GM12892 (cell line): ENCODE measurements at places on chromosomes 12 and 14.

- no peak for DNase-seq
Measured at GRCh38 chr14:95296966-95297365, 22.7 kb downstream of the CLMN start.

GRCh38 chr12:88313554-88313953 lies 171.4 kb downstream of the TMTC3 start:
- no peak for DNase-seq

DNA sequence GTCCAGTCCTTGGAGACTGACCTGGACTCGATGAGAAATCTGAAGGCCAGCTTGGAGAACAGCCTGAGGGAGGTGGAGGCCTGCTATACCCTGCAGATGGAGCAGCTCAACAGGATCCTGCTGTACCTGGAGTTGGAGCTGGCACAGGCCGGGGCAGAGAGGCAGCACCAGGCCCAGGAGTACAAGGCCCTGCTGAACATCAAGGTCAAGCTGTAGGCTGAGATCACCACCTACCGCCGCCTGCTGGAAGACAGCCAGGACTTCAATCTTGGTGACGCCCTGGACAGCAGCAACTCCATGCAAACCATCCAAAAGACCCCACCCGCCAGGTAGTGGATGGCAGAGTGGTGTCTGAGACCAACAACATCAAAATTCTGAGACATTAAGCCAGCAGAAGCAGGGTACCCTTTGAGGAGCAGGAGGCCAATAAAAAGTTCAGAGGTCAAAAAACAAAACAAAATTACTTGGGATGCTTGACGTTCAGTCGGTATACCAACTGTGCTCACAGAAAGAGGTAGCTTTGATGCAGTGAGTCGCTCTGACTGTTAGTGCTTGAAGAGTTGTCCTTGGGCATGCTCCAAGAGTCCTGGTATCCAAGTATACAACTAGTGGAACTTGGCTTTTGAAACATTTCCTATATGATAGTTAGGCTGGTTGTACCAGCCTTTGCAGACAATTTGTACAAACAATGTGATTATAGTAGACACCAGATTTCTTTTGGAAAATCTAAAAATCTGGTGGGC lies 4.8 kb downstream of the MED6 start:
- no peak for DNase-seq

- DNase-seq = no peak
Measured at GRCh38 chr12:64097366-64098105, 124.6 kb downstream of the KICS2 start.

DNA sequence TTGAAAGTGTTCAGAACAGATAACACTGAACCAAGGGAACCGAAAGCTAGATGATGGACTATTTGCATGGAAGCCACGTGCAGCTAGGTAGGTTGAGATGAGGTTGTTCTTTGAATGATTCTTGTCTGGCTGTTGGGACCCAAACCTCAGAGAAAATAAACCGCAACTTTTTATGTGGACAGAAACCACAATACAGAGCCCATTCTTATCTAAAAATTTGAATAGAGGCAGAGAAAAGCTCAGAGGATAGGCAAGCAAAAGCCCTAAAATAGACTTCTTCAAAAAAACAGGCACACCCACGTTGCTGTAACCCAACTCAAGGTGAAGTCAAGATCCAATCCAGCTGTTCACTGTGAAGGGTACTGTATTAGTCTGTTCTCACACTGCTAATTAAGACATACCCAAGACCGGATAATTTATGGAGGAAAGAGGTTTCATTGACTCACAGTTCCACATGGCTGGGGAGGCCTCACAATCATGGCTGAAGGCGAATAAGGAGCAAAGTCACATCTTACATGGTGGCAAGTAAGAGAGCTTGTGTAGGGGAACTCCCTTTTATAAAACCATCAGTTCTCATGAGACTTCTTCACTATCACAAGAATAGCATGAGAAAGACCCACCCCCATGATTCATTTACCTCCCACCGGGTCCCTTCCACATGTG lies 353.8 kb downstream of the AACS start:
- DNase-seq = no peak

DNA sequence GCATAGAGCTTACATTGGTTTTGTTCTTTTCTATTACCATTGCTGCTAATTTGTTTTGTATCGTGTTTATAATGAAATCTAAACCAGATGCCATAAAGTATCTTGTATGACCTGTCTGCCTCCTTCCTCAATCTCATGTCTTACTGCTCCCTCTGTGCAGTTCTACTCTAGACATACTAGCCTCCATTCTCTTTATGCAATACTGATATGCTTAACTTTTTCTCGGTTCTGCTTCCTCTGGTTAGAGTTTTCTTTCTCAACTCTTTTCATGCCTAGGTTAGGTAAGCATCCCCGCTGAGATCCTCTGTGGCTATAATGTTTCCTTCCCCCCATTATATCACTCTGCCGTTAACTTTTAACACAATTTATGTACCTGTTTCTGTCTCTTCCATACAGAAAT lies 852.3 kb downstream of the TRHDE start:
- no peak for DNase-seq

- no peak for DNase-seq
Measured at GRCh38 chr12:10012630-10013330, 2.4 kb downstream of the CLEC12B start.

GRCh38 chr12:6380141-6381121 lies 3.5 kb upstream of the LTBR start:
- DNase-seq = no peak

DNA sequence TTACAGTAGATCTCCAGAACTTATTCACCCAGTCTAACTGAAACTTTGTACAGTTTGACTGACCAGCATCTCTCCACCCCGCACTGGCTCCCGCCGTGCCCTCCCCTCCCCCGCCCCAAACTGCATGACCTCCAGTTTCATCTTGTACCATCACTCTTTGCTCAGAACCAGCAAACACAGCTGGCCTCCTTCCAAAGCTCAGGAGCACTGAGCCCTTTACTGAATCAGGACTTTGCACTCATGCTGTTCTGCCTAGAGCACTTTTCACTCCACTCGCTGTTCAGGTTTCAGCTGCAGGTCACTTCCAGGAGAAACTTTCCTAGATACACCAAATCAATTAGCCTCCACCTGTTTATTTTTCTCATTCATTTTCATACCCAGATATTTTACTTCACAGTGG lies 455.3 kb upstream of the PDE3A start:
- no peak for DNase-seq

- no peak for DNase-seq
Measured at GRCh38 chr14:97283426-97283825, 486.2 kb downstream of the VRK1 start.

DNA sequence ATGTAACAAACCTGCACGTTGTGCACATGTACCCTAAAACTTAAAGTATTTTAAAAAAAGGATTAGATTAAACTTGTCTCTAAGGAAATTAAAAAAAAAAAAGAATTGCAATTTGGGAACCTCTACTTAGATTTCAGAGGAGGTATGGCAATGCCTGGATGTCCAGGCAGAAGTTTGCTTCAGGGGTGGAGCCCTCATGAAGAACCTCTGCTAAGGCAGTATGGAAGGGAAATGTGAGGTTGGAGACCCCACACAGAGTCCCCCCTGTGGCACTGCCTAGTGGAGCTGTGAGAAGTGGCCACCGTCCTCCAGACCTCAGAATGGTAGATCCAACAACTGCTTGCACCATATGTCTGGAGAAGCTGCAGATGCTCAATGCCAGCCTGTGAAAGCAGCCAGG lies 279.6 kb upstream of the CCDC196 start:
- DNase-seq = no peak

DNA sequence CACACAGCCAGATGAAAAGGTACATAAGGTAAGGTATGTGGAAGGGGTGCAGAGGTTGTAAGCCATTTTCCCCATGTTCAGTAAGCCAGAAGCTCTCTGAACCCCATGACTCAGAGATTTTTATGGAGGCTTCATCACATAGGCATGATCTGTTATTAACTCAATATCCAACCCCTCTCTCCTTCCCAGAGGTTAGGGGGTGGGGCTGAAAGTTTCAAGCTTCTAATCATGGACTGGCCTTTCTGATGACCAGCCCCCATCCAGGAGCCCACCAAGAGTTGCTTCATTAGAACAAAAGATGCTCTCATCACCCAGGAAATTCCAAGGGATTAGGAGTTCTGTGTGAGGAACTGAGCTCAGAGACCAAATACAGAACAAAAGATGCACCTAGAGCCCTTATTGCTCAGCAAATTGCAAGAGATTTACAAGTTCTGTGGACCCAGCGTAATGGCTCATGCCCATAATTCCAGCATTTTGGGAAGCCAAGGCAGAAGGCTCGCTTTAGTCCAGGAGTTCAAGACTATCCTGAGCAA lies 103.2 kb upstream of the DAAM1 start:
- DNase-seq = no peak

DNA sequence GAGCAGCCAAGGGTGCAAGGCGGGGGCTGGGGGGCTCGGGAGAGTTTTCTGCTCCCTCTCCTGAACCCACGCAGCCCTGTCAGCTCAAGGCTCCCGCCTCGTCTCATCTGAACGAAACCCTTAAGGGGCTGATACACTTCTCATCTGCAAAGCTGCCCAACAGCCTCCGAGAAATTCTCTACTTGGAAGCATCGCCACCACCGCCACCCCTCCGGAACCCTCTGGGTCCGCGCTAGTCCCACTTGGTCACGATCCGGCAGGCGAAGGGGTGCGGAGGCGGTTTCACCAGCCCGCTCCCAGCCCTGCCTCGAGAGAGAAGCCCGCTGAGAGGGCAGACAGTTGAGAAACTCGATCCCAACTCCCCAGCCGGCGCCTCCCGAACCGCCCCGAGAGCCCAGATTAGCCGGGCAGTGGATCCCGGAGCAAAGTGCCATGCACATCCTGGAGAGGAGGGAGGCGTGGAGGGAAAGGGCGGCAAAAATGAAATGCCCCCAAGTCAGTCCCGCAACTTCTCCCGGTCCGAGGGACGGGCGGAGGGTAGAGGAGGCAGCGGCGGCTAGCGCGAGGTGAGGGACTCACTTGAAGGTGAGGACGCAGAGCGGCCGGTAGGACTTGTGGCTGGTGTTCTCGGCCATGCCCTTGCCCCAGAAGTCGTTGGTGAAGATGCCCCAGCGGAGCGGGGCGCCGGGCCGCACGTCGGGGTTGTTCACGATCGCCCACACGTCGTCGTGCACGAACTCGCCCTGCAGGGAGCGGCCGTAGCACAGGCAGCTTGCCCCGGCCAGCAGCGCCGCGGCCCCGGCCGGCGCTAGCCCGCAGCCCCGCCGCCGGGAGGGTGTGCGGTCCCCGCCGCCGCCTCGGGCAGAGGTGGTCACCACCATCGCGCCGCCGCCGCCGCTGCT lies 620 bp downstream of the TMTC1 start:
- DNase-seq = peak; percentile 5

DNA sequence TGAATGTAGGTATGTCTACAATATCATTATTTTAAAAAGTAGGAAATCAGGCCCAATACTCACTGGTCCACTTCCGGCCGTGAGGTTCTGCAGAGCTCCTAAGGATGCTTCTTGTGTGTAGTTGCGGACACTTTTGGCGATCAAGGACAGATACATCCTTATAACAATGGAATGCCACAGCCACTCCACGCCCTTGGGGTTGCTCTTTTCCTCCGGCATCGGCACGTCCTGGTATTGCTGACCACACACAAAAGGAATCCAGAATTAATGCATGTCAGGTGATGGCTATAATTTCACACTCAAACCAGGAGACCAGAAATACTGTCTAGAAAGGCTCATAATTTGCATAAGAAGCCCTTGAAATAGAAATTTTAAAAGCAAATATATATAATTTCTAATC lies 65.6 kb upstream of the YARS2 start:
- DNase-seq = no peak
